Cardiac muscle cell (in vitro differentiated cells and primary cell): ENCODE measurements at places on chromosomes 7 and 10.

DNA sequence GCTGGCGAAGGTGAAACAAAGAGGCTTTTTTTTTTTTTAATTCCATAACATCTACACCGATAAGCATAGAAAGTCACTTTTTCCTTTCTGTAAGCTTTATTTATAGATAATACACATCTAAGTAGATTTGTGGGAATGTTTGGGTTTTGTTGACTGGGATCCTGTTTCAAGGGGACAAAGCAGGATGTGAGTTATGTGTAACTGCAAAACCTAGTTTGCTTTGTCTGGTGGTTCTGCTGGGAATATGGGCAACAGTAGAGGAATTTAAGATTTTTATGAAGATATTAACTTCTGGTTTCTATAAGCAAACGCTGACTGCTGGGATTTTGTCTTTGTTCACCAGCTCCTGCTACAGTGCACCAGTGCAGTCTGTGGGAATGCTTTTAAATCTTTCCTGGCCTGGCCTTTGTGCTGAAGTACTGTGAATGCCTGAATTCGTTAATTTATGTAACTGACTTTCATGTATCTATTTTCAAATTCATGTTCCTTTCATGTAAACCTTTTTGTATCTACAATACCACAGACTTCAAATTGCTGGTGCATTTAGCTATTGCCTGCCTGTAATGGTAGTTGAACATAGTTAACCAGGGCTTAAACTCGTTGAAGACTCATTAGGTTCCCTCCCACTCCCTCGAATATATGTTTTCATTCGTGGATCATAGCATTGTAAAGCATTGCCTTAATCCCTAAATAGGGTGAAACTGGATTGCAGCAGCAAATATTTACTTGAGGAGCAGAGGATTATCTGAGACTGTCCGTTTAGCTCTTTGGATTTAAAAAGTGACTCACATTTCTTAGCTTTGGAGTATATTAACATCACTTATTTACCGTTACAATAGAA is 1.5 kb downstream of the KLHL7 start:
- DNase-seq = peak; percentile 12
- peak overlapping the region; percentile 90 for H3K4me3 ChIP-seq
- H3K27ac ChIP-seq = peak overlapping the region; percentile 94
- H3K27me3 ChIP-seq = no peaks in the 10 kb centered on the region
- no peaks in the 10 kb centered on the region for H3K36me3 ChIP-seq

- H3K27ac ChIP-seq = no peak overlapping the region
- peaks cover 41% of the 10 kb centered on the region for H3K36me3 ChIP-seq
- H3K27me3 ChIP-seq = no peaks in the 10 kb centered on the region
- no peak overlapping the region for H3K4me3 ChIP-seq
Observed at GRCh38 chr7:75055830-75056772, 17.5 kb downstream of the RCC1L start.

DNA sequence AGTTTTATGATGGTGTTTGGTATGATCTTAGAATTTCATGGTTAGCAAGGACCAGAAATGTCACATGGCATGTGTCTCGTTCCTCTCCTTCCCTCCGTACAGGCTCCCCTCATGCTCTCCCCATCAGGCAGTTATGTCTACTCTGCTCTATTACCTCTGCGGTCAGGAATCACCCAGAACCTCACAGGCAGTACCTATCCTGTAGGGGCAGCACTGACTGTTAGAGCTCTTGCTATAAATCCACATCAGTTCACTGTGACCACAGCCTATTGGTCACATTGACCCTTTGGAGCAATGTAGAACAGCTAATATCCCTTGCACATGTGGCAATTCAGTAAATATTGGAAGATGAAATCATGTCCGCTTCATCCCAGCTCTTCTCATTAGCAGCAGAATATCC is 151.8 kb downstream of the WNT2 start:
- H3K27me3 ChIP-seq = no peaks in the 10 kb centered on the region
- H3K36me3 ChIP-seq = peaks cover 11% of the 10 kb centered on the region
- H3K4me3 ChIP-seq = no peak overlapping the region
- DNase-seq = no peak
- H3K27ac ChIP-seq = peak overlapping the region; percentile 10
- peaks cover 7% of the 10 kb centered on the region for H3K4me1 ChIP-seq

- no peak for DNase-seq
- no peak overlapping the region for H3K4me3 ChIP-seq
- no peak overlapping the region for H3K27ac ChIP-seq
- H3K4me1 ChIP-seq = no peaks in the 10 kb centered on the region
- H3K27me3 ChIP-seq = no peaks in the 10 kb centered on the region
Observed at GRCh38 chr10:130464426-130464825, 328.2 kb downstream of the GLRX3 start.

DNA sequence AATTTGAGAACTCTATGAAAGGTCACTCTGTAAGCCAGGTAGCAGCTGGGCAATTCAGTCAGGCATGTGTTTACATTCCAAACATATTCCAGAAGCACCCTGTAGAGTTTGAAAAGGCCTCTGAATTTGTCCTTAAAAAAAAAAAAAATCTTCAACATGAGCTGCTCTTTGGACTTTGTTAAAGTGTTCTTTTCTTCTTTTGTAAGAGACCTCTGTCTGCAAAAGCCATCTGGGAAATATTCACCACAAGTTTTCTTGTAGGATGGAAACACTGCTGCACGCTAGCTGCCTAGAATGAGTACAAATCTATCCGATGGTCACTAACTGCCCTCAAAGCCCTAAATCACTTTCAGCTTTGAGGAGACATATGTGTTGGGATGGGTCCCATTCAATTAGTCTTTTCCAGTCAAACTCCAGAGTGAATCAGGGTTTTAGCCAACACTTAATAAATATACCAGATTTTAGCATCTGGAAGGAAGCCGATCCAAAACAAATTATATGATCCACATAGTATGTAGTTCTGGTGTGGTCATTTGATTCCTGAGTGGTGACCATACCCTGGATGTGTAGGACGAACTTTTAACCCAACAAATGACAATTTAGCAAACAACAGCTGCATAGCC is 85.9 kb downstream of the CD36 start:
- H3K4me3 ChIP-seq = no peak overlapping the region
- H3K27me3 ChIP-seq = no peaks in the 10 kb centered on the region
- H3K4me1 ChIP-seq = peaks cover 14% of the 10 kb centered on the region

GRCh38 chr7:44307301-44307900 is 18.0 kb downstream of the CAMK2B start:
- peak; percentile 47 for DNase-seq
- no peak overlapping the region for H3K4me3 ChIP-seq
- H3K36me3 ChIP-seq = no peaks in the 10 kb centered on the region
- H3K27me3 ChIP-seq = peaks cover 14% of the 10 kb centered on the region
- no peak overlapping the region for H3K27ac ChIP-seq

DNA sequence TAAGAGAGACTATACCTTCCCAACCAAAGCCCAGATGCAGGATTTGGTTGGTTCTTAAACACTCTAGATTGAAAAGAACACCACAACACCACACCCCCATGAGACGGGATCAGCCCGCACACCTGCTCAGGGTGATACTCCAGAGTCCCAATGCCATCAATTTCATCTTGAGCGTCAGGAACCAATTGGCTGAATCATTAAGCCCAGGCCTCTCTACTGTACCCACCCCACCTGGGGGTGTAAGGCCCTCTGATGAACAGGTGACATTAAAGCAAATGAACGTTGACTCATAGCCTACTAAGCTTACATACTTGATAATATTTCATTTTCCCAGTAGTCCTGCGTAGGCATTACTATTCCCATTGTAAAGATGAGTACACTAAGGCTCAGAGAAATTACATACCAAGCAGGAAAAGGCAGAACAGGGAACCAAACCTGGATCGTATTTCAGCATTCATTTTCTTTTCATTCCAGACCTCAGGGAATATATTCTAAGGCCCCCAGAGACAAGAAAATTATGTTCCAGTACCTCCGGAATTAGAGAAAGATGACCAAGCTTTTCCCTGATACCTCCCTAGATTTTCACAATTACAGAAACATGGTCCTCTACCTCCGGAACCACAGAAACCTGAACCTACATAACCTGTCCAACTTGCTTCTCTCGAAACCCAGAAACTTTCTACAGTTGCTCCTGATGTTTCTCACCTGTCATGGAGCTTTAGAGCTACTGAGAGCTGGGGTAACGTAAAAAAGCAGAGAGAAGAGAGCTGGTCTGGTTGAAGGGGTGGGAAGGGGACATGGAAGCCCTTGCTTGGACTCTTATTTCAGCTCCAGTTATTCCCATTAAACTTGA is 43.1 kb upstream of the KDM7A start:
- no peak overlapping the region for H3K4me3 ChIP-seq
- H3K27ac ChIP-seq = no peak overlapping the region
- H3K4me1 ChIP-seq = peaks cover 4% of the 10 kb centered on the region
- H3K27me3 ChIP-seq = no peaks in the 10 kb centered on the region
- DNase-seq = no peak

DNA sequence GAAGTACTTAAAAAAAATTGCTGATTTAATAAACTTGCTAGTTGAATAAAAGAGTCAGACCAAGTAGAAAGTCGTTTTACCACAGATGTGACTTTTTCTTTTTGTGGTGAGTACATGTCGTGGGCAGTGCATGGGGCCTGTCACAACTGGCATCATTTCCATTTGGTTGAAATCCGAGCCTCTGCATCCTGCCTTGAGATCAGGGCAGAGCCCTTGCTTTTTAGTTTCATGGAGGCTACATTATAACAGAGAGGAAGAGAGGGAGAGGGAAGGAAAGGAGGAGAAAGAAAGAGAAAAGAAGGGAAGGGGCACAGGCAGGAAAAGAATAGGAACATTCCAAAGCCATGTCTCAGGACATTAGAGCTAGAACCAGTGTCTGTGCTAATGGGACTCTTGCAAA is 20.4 kb upstream of the INSYN2A start:
- H3K4me3 ChIP-seq = no peak overlapping the region
- no peak overlapping the region for H3K27ac ChIP-seq
- DNase-seq = no peak
- H3K4me1 ChIP-seq = no peaks in the 10 kb centered on the region
- H3K36me3 ChIP-seq = no peaks in the 10 kb centered on the region

GRCh38 chr10:65346466-65346865 is 1579.4 kb upstream of the LRRTM3 start:
- H3K36me3 ChIP-seq = no peaks in the 10 kb centered on the region
- peak; percentile 50 for DNase-seq
- H3K4me3 ChIP-seq = no peak overlapping the region
- H3K4me1 ChIP-seq = no peaks in the 10 kb centered on the region

DNA sequence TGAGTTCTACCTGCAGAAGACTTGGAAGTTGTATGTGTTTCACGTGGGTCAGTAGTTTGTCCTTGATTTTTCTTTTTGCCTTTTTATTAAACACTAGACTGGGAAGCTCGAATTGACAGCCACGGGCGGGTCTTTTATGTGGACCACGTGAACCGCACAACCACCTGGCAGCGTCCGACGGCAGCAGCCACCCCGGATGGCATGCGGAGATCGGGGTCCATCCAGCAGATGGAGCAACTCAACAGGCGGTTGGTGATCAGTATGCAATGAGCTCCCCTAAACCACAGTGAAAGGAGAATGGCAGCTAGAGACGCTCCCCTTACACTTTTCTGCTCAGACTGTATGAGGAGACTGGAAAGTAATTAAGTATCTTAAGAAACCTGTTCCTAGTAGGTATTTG is 126.7 kb upstream of the STK17A start:
- H3K27me3 ChIP-seq = no peaks in the 10 kb centered on the region
- peak; percentile 13 for DNase-seq
- H3K4me3 ChIP-seq = no peak overlapping the region

- H3K4me1 ChIP-seq = peaks cover 19% of the 10 kb centered on the region
- H3K4me3 ChIP-seq = peak overlapping the region; percentile 95
- DNase-seq = peak; percentile 83
Observed at GRCh38 chr10:29636178-29636577, 1.4 kb upstream of the SVIL start.

- no peaks in the 10 kb centered on the region for H3K36me3 ChIP-seq
- no peaks in the 10 kb centered on the region for H3K27me3 ChIP-seq
- no peak overlapping the region for H3K27ac ChIP-seq
- no peaks in the 10 kb centered on the region for H3K4me1 ChIP-seq
- H3K4me3 ChIP-seq = no peak overlapping the region
Observed at GRCh38 chr10:9745158-9745557, 1272.5 kb upstream of the CELF2 start.

DNA sequence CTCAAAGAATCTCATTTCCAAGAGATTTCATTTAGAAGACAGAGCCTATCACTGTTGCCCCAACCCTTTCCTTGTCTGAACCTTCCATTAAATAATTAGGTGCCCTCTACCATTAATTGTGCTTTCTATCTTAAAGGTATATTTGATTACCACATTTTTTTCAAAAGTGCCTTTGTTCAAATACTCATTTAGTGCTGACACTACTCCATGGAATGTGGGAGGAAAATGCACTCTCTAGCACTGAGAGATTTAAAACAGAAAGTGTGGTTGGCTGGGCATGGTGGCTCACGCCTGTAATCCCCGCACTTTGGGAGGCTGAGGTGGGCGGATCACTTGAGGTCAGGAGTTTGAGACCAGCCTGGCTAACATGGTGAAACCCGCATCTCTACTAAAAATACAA is 119.8 kb downstream of the CACNA2D1 start:
- no peaks in the 10 kb centered on the region for H3K27me3 ChIP-seq
- peaks cover 14% of the 10 kb centered on the region for H3K4me1 ChIP-seq
- no peak overlapping the region for H3K27ac ChIP-seq
- DNase-seq = no peak

GRCh38 chr7:91653286-91653685 is 227.2 kb downstream of the MTERF1 start:
- H3K4me1 ChIP-seq = peaks cover 12% of the 10 kb centered on the region
- no peak overlapping the region for H3K4me3 ChIP-seq
- H3K27me3 ChIP-seq = no peaks in the 10 kb centered on the region
- peak; percentile 19 for DNase-seq
- H3K36me3 ChIP-seq = no peaks in the 10 kb centered on the region

DNA sequence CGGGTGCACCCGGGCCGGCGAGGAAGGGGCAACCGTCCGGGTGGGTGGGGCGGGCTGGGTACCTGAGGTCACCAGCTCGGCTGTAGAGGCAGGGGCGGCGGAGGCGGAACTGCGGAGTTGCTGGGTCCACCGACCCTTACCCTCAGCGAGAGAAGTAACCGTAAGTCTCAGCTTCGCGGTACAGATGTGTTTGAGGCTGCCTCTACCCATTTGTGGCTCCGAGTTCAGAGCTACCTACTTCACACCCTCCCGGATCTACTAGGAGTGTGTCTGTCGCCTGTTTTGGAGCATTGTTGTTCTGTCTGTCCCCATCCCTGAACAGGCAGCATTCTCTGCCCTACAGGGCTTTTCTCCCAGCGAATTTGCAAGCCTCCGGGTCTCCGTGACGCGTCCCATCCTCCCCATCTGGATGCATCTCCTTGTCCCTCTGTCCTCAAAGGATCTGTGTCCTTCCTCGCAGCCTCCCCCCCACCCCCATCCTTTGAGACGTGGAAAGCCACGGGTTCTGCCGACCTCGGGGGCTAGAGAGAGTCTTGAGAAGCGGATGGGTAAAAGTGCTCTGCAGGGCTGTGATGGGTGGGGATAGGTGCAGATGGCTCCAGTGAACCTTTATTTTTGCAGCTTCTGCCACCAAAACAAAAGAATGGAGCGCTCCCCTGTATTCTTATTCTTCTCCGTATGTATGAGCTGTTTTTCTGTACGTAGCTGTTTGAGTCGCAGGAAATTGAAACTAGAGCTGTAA is 757 bp downstream of the ANKIB1 start:
- peaks cover under 1% of the 10 kb centered on the region for H3K36me3 ChIP-seq
- H3K4me3 ChIP-seq = peak overlapping the region; percentile 75
- H3K27ac ChIP-seq = peak overlapping the region; percentile 94
- peak; percentile 16 for DNase-seq

- no peak overlapping the region for H3K27ac ChIP-seq
- no peaks in the 10 kb centered on the region for H3K36me3 ChIP-seq
- no peaks in the 10 kb centered on the region for H3K4me1 ChIP-seq
- peaks cover 6% of the 10 kb centered on the region for H3K27me3 ChIP-seq
- no peak for DNase-seq
Observed at GRCh38 chr7:32079510-32079909, 9.3 kb upstream of the PDE1C start.
